Right renal cortex interstitium (tissue), 3 donors: ENCODE measurements at places on chromosomes 6 and 20. TPM values are rescaled to one million over a fixed set of nuclear protein-coding genes. Genes with fewer than 3 reads are reported as not detected.

Gene RTN4IP1
- polyA plus RNA-seq = 9.9 TPM

DNA sequence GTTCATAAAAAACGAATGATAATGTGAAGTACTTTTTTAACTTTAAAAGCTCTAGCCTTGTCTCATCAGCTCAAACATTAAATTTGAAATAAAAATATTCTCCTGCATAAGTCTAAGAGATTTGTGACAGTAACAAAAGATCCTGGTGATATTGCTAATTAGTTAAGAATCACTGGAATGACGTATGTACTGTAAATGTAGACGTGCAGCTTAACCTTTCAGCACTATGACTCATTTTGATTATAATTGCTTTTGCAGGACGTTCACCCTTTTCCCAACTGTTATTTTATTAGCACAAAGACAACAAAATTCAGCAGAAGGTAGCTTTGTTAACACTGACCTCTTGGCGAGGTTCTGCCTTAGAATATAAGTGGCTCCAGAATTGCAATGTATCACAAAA, 68.6 kb downstream of the TENT5A start:
- no peak for DNase-seq

Gene GATA5
- 7.0 TPM for polyA plus RNA-seq

- no peak for DNase-seq
These were observed 154.1 kb downstream of the MTFR2 start for GRCh38 chr6:136095986-136096385.

Gene HSF2
- 36.2 TPM for polyA plus RNA-seq

- no peak for DNase-seq
These were observed 22.7 kb downstream of the MTCL3 start for GRCh38 chr6:127496471-127496870.

GRCh38 chr6:52577778-52578463, 1.1 kb upstream of the TRAM2 start:
- no peak for DNase-seq

- DNase-seq = no peak
These were observed 159.1 kb upstream of the MAFB start for GRCh38 chr20:40848096-40848495.

GRCh38 chr6:2147766-2148448, 97.5 kb downstream of the GMDS start:
- DNase-seq = no peak

Gene F13A1
- 14.0 TPM for polyA plus RNA-seq

- DNase-seq = no peak
These were observed 1172.2 kb upstream of the CITED2 start for GRCh38 chr6:140546640-140547039.

Gene OVOL2
- 1.4 TPM for polyA plus RNA-seq
